HT1080 (cell line): ENCODE measurements at places on chromosomes 13 and 19.

DNA sequence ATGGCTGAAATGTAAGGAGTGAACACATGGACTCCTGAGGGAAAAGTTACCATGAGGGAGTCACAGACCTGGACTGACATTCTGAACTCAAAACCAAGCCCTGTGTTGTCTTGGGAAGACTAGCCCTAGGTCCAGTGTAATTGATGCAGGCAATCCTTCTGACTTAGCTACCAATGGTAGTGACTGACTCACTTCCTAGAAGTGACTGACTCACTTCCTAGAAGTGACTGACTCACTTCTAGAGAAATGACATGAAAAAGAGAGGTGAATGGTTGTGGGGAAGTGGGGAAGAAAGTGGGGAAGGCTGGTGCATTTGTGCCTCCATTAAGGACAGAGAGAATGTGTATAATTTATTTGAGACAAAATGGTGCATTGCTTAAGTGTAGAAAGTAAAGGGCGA lies 49.9 kb downstream of the EDNRB start:
- peak; percentile 76 for DNase-seq

- DNase-seq = no peak
Observed at GRCh38 chr13:34044041-34044440, 226.1 kb downstream of the RFC3 start.

DNA sequence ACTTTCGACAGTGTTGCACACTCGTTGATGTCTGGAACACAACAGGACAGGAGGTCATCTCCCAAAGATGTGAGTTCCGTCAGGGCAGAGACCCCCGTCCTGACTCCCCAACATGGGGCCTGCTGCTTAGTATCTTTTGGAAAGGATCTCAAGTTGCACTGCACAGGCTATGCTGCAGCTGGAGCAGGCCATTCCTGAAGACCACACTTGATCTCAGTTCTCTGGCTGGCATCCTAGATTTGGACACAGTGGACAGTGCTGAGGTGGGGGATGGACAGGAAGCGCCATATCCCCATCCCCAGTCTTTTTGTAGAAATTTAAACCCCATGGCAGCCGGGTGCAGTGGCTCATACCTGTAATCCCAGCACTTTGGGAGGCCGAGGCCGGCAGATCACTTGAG lies 5.9 kb downstream of the ADGRE2 start:
- no peak for DNase-seq

- DNase-seq = no peak
Observed at GRCh38 chr13:44764302-44764692, 188.2 kb upstream of the TSC22D1 start.

GRCh38 chr13:28049880-28050875 lies 50.2 kb downstream of the FLT3 start:
- DNase-seq = no peak

- DNase-seq = no peak
Observed at GRCh38 chr19:8665468-8666213, 33.0 kb downstream of the ACTL9 start.

DNA sequence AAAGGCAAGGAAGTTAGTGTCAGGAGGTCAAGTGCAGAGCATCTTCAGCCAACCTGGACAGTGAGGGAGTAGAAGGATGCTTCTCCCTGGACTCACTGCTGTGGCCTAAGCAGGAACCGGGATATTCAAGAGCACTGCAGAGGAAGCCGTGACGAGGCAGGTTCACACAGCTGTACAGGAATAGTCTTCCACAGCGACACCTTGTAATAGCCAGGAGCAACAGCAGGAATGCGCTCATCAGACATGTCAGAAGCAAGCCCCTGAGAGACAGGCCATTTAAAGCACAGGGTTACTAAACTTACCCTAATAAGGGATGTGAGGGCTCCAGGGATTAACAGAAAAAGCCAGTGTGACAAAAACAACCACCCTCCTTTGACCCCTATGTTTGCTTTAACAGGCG lies 3.5 kb upstream of the MED26 start:
- no peak for DNase-seq

DNA sequence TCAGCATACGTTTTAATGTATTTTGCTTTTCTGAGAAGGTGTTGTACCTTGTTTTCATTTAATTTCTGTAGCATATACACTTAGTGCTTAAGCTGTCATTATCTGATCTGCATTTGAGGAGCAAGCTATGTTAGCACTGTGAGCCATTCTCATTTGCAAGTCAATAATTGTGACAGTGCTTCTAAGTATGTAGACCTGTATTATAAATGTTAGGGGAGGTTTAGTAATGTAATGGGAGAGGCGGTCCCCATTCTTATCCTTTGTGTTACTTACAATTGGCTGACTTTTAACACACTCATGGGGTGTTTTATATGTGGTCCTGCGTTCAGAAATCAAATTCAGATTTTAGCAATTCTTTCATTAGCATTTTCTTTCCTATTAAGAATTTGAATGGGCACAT lies 90.2 kb downstream of the GPC6 start:
- DNase-seq = no peak

- no peak for DNase-seq
Observed at GRCh38 chr19:28312269-28312668, 900.7 kb downstream of the UQCRFS1 start.

- DNase-seq = peak; percentile 64
Observed at GRCh38 chr13:57933606-57934005, 302.1 kb downstream of the PCDH17 start.

GRCh38 chr13:53264751-53265385 lies 236.3 kb downstream of the OLFM4 start:
- no peak for DNase-seq

- DNase-seq = no peak
Observed at GRCh38 chr19:36939153-36939552, 23.0 kb downstream of the ZNF568 start.

GRCh38 chr19:1263188-1263587 lies 5.9 kb upstream of the CIRBP start:
- DNase-seq = no peak

GRCh38 chr19:32924200-32924599 lies 47.6 kb downstream of the CEP89 start:
- peak; percentile 18 for DNase-seq

DNA sequence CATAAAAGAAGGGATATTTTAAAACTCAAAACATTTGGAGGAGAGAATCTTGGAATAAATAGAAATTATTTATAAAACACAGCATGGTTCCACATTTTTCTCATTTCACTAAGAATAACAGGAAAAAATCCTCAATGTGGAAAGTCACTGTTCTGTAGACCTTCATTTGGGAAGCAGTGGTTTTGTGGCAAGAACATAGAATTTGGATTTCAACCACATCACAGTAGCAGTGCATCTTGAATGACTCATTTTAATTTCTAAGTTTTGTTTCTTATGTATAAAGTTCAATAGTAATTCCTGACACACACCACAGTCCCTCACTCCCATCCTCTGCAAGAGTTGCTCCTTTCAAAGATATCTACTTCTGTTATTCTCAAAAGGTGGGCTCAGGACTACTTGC lies 264.0 kb downstream of the ENOX1 start:
- peak; percentile 61 for DNase-seq

DNA sequence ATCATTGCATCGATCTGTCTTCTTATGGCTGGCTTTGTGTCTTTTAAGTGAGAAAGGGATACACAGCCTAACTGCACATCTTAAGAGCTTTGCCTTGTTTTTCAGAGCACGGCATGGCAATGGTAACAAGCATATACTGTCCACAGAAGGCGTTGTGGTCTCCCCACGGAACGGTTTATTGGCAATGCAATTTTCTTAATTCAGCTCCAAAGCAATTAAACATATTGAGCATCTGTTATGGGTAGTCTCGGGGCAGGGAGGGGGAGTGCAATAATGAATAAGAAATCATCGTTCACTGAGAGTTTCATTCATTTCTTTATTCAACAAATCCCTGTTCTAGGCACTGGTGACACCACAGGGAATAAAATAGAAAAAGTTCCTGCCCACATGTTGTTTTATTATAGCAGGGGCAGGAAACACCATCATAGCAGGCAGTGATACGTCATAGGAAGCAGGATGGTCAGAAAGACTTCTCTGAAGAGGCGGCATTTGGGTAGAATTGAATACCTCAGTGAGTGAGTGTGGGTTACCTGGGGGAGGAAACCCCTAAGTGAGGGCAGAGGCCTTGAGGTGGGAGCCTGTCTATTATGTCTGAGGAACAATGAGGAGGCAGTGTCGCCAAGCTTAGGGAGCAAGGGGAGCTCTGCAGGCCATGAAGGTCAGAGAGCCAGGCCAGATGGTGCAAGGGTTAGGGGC lies 185.7 kb upstream of the KL start:
- DNase-seq = no peak

DNA sequence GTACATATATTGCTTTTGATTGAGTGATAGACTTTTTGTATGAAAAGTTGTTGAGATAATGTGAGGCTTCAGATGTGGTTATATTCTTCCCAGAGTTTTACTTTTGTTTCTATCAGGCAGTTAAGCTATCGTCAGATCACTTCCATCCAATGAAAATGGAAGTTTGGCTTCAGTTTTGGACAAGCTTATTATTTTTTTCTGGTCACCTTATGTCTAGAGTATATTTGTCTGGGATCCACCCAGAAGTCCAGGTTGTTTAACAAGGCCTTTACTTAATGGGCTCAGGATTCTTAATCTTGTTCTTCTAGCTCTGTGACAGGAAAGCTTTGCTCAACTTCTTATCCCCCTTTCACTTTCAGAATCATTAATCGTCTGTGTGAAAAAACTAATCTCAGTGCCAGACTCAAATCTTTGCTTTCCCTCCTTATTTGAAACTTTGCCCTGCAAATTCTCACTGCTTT lies 150.9 kb downstream of the PDS5B start:
- DNase-seq = no peak

GRCh38 chr19:21566073-21566472 lies 60.7 kb downstream of the ZNF429 start:
- DNase-seq = no peak

DNA sequence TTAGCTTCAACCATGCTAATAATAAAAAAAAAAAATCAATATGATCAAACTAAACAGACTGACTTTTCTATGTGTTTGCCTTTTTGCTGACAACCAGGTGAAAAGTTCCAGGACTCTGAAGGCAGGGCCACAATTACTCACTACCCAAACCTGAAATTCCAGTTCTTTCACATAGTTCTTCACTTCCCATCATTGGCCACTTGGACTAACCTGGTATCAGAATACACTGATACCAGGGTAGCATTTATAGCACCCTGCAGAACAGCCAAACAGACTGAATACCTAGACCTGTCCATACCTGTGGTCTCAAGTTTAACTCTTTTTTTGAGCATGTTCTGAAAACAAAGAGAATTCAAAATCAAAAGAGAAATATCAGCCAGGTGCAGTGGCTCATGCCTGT lies 25.1 kb downstream of the ELF1 start:
- no peak for DNase-seq

DNA sequence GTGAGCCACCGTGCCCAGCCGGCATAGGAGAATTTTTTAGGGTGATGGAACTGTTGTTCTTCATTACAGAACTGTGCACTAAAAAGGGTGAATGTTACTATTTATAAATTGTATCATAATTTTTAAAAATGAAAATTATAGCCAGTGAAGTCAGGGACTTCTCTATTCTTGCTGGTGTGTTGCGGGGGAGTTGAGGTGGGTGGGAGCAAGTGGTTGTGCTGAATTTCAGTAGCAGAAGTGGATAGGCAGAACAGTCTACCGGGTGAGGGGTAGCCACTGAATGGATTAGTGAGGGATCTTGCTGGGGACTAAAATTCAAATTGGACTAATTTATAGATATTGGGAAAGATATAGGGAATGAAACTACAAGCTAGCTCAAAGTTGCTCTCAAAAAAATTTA lies 74.0 kb downstream of the CAB39L start:
- no peak for DNase-seq

- DNase-seq = no peak
Observed at GRCh38 chr19:46631481-46631880, 4.5 kb downstream of the GNG8 start.

DNA sequence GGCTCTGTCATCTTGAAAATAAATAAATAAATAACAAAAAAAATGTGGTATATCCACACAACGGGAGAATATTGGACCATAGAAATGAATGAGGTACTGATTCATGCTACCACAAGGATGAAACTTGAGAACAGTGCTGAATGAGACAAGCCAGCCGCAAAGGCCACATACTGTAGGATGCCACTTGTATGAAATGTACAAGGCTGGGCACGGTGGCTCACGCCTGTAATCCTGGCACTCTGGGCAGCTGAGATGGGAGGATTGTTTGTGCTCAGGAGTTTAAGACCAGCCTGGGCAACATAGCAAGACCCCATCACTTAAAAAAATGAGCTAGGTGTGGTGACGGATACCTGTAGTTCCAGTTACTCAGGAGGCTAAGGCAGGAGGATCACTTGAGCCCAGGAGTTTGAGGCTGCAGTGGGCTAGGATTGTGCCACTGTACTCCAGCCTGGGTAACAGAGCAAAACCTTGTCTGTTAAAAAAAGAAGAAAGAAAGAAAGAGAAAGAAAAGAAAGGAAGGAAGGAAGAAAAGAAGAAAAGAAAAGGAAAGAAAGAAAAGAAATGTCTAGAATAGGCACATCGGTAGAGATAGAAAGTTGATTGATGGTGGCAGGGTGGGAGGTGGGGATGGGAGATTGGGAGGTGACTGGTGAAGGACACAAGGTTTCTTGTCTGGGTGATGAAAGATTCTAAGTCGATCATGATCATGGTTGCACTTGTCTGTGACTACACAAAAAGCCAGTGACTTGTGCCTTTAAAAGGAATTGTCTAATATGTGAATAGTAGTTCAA lies 20.3 kb downstream of the HPN start:
- peak; percentile 75 for DNase-seq

DNA sequence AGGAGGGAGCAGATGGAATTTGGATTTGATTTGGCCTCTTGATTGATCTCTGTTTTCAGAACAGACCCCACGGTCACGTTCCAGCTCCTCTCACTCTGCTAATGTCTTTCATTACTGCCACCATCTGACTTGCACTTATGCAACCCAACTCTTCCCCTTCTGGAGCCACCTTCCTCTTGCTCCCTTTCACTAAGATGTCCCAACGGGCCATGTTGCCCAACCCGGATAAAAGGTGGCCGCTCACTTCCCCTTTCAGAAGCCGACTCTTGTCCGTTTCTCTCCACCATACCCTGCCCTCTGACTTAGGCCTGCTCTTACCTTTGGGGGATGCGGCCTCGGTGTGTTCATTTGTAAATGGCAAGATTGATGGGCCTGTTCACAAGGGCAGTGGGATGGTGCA lies 27.4 kb upstream of the CYP4F8 start:
- no peak for DNase-seq

GRCh38 chr19:3458229-3459088 lies 21.9 kb downstream of the SMIM24 start:
- DNase-seq = no peak

DNA sequence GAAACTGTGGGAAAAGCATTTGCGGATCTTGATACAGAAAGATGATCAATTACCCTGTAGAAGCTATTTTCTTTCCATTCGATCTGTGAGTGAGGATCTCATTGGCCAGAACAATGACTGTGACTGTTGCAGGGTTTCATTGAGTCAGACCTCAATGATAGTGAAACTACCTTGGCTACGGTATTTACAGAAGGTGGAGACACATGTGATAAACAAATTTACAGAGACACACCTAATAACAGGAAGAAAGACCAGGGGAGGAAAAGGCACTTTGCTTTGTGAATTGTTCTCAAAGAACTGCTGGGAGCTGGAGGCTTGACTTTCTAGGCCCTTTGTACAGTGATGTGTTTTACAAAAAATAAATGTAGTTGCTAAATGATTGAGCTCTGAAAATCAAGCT lies 19.9 kb upstream of the ARGLU1 start:
- no peak for DNase-seq

GRCh38 chr19:5955636-5955935 lies 22.4 kb downstream of the RANBP3 start:
- no peak for DNase-seq
